ENCODE measurements at places on chromosomes 2 and 18. TPM values are rescaled to one million over a fixed set of nuclear protein-coding genes. Genes with fewer than 3 reads are reported as not detected.

The ACTR2 gene
- polyA plus RNA-seq, result 181 TPM

GRCh38 chr2:219851169-219851568 is 223.7 kb downstream of the SLC4A3 start:
- H3K4me3 ChIP-seq, result no peak overlapping the region
- no peaks in the 10 kb centered on the region for H3K36me3 ChIP-seq
- no peak for DNase-seq
- H3K27ac ChIP-seq, result no peak overlapping the region

- peak overlapping the region; percentile 95 for H3K27ac ChIP-seq
- no peaks in the 10 kb centered on the region for H3K27me3 ChIP-seq
- H3K36me3 ChIP-seq, result no peaks in the 10 kb centered on the region
- H3K4me3 ChIP-seq, result peak overlapping the region; percentile 88
- peak; percentile 15 for DNase-seq
Observed at GRCh38 chr18:62525608-62526007, 2.8 kb downstream of the ZCCHC2 start.

- H3K27ac ChIP-seq, result no peak overlapping the region
- no peak for DNase-seq
- no peaks in the 10 kb centered on the region for H3K36me3 ChIP-seq
Observed at GRCh38 chr18:56282234-56283104, 355.9 kb downstream of the TXNL1 start.

DNA sequence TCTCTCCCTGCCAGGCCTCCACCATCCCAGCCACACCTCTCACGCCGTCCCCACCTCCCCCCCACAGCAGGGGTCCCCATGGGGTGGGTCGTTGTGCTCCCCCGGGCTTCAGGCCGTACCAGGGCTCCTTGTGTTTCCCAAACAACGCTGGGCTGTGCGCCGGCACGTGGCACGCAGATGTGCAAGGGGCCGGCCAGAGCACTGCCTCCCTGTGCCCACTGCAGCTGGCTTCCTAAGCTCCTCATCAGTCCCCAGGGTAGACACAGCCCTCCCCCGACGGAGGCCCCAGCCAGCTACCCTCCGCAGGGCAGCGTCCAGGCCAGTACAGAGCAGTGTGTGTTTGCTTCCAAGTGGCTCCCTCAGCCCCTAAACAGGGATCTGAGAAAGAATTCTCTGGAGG is 34.0 kb downstream of the BIN1 start:
- peaks cover 41% of the 10 kb centered on the region for H3K36me3 ChIP-seq
- H3K4me1 ChIP-seq, result peaks cover 9% of the 10 kb centered on the region
- H3K27ac ChIP-seq, result no peak overlapping the region
- no peaks in the 10 kb centered on the region for H3K27me3 ChIP-seq
- no peak overlapping the region for H3K4me3 ChIP-seq

The GALR1 gene
- polyA plus RNA-seq, result 0.51 TPM

DNA sequence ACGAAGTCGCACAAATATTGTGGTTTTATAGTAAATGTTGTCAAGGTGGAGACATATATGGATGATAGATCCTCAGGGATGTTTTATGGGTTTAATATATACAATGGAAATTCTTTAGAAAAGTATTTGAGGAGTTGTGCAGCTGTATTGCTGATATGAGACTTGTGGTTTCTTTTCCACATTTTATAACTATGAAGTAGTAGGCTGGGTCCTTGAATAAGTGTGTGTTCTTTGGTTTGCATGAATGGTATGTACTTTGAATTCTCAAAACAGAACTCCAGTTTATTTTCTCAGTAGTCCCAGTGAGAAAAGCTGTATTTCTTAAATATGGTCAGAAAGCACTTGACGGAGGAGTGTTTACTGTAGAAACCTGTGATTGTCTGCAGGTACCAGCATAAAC is 42.4 kb downstream of the PLCL1 start:
- no peak overlapping the region for H3K27ac ChIP-seq
- no peak for DNase-seq
- H3K36me3 ChIP-seq, result no peaks in the 10 kb centered on the region
- H3K4me1 ChIP-seq, result no peaks in the 10 kb centered on the region

DNA sequence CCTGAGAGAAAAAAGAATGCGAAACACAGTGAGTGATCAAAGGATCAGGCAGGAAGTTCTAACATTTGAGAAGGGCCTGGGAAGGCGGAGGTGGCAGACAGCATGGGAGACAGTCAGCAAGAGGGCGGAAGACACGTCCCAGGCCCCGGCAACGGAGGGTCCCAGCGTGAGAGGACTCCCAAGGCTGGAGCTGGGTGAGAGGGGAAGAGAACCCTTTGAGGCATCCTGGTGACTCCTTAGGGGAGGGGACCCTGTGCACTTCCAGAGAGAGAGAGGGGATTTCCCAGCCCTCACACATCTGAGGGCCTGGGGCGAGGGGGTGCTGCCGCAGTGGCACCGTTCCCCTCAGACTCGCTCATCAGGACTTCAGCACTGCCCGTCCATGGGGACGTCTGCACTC is 133.4 kb downstream of the RTP5 start:
- no peaks in the 10 kb centered on the region for H3K27me3 ChIP-seq
- no peaks in the 10 kb centered on the region for H3K36me3 ChIP-seq
- no peak overlapping the region for H3K4me3 ChIP-seq
- DNase-seq, result no peak

The SPATA3 gene
- polyA plus RNA-seq, result not detected

GRCh38 chr2:134505446-134505845 is 213.4 kb downstream of the TMEM163 start:
- no peak for DNase-seq
- no peaks in the 10 kb centered on the region for H3K36me3 ChIP-seq
- peaks cover 7% of the 10 kb centered on the region for H3K27me3 ChIP-seq
- no peak overlapping the region for H3K27ac ChIP-seq
- H3K4me1 ChIP-seq, result no peaks in the 10 kb centered on the region

GRCh38 chr2:105571445-105571987 is 172.7 kb upstream of the FHL2 start:
- H3K27me3 ChIP-seq, result peaks cover 12% of the 10 kb centered on the region
- H3K4me3 ChIP-seq, result no peak overlapping the region
- H3K27ac ChIP-seq, result no peak overlapping the region
- no peaks in the 10 kb centered on the region for H3K36me3 ChIP-seq
- peaks cover 8% of the 10 kb centered on the region for H3K4me1 ChIP-seq
- DNase-seq, result no peak

GRCh38 chr18:48292782-48293424 is 116.3 kb downstream of the ZBTB7C start:
- no peak overlapping the region for H3K4me3 ChIP-seq
- H3K27ac ChIP-seq, result no peak overlapping the region
- H3K27me3 ChIP-seq, result no peaks in the 10 kb centered on the region
- H3K36me3 ChIP-seq, result no peaks in the 10 kb centered on the region
- no peaks in the 10 kb centered on the region for H3K4me1 ChIP-seq
